ENCODE measurements at places on chromosomes 4 and X. TPM values are rescaled to one million over a fixed set of nuclear protein-coding genes. Genes with fewer than 3 reads are reported as not detected.

CT45A10 gene
- not detected for polyA plus RNA-seq

PAGE5 gene
- polyA plus RNA-seq, result not detected

NPY1R gene
- polyA plus RNA-seq, result 0.01 TPM

NXF2B gene
- not detected for polyA plus RNA-seq

BMPR1B gene
- 0.89 TPM for polyA plus RNA-seq

DNA sequence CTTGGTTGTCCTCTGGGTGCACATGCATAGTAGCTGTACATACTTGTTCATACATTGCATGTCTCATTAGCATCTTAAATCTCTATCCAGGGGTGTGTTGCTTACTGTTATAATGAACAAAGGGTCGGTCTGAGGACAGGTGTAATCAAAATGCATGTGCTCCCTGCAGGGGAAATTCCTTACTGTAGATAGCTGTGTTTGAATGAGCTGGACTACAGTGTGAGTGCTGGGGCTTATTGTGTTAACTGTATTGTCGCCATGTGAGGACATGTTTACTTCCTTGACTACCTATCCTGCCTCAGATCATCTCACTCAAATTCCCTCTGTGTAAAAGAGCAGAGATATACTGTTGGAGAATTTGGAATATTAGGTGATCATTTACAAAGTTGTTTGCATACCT is 98.7 kb downstream of the KLHL34 start:
- DNase-seq, result no peak

DNA sequence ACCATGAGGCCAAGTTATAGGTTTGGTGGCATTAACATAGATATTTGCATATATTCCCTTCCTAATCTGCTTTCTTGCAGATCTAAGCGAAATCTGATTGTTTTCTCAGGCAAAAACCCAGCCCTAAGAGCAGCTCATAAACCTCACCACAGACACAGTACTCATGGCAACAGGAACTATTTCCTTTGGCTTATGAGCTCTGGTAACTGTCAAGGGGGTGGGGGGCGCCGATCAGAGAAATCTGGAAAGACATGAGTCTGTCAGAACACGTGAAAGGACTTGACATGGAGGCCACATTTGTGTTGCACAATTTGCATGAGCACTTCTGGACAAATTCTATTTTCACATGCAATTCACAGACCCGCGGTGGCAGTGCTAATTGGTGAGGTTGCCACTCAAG is 83.7 kb downstream of the MGST2 start:
- no peak for DNase-seq

DNA sequence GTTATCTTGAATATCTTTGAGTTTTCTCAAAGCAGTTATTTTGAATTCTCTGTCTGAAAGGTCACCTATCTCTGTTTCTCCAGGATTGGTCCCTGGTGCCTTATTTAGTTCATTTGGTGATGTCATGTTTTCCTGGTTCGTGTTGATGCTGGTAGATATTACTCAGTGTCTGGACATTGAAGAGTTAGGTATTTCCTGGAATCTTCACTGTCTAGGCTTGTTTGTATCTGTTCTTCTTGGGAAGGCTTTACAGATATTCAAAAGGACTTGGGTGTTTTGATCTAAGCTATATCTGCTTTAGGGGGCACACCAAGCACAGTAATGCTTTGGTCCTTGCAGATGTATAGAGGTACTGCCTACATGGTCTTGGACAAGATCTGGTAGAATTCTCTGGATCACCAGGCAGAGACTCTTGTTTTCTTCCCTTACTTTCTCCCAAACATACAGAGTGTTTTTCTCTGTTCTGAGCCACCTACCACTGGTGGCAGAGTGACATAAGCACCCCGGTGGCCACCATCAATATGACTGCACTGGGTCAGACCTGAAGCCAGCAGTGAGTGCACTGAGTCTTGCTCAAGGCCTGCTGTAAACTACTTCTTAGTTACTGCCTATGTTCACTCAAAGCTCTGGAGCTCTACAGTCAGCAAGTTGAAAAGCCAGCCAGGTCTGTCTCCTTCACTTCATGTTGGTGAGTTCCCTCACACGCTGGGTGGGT is 193.5 kb upstream of the AMOT start:
- DNase-seq, result no peak

- no peak for DNase-seq
These were observed 42.2 kb upstream of the PTCHD1 start for GRCh38 chrX:23292354-23292987.

GRCh38 chrX:7219153-7219705 is 71.3 kb upstream of the PUDP start:
- DNase-seq, result no peak

GRCh38 chrX:117510453-117510852 is 606.2 kb downstream of the KLHL13 start:
- no peak for DNase-seq

DNA sequence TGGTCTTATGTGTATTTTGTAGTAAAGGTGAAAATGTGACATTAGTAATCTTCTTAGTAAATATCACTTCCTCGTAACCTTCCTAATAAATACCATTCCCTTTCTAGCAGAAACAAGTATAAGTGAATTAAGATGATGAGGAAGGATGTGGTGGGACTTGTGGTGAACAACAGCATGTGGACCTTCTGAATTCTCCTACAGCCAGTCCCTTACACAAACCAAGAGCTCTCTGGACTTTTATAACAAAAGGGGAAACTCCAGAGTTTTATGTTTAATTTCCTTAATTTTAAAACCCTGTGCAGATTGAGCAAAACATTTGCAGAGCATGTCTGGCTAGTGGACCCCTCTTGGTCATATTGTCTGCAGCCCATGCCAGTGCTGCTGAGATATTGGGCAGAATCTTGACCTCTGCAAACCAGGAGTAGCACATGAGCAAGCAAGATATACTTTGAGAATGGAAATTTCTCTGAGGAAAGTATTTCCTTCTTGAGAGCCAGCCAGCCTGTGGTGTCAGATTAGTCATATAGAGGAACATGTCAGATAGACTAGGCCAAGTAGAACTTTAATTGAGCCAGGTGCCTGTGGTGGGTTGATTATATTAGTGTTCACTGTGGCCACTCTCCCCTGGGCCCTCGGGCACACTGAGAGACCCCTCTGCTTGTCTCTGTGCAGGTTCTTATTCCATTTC is 328.2 kb downstream of the DKK2 start:
- no peak for DNase-seq

DNA sequence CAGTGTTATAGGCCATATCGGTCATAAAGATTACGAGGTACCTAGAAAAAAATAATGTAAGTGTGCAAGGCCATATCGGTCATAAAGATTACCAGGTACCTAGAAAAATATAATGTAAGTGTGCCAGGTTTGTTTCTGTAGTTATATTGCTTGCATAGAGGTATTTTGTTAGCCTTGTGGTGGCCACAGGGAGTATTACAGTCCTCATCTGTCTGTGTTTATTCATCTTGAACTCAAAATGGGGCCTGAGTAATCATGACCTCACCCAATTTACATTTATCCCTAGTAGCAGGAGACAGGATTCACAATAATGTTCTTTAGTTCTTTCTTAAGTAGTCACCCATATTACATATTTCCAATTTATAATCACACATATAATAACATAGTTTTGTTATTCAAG is 459.7 kb downstream of the MID1IP1 start:
- DNase-seq, result no peak

- DNase-seq, result no peak
These were observed 575.4 kb downstream of the SPRY1 start for GRCh38 chr4:123972031-123972430.
